ENCODE measurements at places on chromosomes 7 and 10.

DNA sequence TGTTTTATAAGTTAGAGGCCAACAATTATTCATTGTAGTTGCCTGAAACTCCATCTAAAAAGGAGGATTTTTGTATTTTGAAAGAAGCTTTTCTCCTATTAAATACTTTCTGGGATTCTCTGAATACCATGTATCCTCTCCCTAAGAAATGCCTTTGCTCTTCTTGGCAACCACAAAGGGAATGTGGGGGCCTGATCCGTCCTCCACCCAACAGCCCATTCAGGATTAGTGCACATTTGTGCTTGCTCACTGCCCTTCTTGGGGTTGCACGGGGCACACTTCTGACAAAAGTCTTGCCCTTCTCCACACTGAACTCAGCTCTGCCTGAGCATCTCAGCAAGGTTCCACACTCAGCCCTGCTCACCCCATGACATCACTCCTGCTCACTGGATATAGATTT lies 194.2 kb downstream of the SLC25A13 start:
- DNase-seq, result no peak

DNA sequence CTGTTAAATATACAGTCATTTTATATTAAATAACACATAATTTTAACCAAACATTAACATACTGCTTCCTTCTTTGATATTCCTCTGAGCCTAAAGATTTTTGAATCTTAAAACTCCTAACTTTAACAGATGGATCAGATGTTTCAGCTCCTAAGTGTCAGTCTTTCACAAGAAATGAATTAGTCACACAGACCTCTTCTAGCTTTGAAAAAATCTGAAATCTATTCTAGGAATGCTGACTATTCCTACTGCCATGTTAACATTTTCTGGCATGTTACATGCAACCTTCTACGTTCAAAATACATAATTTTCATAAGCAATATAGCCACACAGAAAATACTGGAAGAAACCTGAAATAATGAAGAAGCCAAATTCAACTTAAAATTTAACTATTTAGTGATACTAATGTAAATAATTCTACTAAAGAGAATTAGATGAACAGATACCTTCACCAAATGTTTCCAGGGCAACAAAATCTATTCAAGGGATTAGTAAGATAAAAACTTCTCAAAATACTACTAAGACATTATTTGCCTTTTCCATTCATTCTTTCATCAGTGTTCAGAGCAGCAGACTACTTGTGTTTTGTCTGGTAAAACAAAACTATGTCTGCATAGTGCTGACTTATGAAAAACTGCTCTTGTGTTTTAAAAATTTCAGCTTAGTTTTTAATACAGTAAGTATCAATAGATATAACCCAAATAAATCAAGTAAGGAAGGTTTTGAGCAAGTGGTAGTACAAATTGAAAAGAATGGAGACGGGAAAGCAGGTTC lies 9.2 kb downstream of the JMJD1C start:
- DNase-seq, result no peak

DNA sequence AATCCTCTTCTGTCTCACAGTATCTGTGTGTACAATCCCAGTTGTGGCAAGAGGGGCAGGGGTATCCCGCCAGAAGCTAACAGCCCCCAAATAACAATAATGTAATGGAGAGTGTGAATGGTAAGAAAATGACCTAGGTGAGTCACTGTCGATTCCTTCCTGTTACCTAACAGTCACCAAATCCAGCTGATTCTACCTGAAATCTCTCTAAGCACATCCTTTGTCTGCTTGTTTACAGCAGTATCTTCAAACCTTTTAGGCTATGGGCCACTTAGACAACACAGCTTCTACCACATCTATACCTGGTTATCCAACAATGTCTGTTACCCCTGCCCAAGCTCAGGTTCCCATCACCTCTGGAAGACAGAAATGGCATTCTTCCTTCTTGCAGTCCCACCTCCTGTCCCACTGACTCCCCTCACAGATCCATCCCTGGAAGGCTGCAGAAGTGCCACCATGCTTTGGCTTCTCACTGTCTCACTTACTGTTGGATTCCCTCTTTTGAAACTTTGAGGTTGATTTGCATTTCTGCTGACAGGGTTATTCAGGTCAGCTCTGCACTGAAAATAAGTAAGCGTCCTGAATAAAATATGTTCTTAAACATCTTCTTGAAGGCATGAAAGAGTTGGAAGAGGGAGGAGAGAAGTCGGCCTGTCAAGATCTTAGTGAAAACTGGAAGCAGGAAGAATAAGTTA lies 13.1 kb downstream of the PIP4K2A start:
- DNase-seq, result no peak

- DNase-seq, result no peak
These were observed 445.7 kb downstream of the ADRA2A start for GRCh38 chr10:111522551-111522950.

DNA sequence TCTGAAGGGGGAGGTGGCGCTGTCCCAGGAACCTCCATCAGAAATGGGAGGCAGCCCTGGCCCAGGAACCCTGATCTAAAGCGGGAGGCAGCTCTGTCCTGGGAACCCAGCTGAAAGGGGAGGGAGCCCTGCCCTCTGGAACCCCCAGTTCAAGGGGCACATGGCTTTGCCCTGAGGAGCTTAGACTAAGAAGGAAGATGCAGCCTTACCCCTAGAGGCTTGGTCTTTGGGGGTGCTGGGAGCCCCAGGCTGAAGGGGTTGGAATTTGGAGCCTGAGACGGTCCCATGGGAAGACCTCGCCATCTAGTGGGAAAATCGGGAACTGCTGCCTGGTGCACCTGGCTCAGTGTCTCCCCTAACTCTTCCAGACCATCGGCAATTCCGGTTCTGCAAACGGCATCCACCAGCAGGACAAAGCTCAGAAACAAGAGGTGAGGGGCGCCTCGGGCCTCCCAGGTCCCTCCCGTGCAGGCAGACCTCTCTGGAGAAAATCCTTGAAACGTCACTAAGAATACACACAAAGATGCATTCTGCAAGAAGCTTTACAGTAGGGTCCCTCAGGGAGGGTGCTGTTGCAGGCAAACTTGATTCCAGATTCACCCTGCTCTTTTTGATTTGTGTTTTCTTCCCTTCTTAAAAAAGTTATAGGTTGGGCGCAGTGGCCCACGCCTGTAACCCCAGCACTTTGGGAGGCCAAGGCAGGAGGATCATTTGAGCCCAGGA lies 52.4 kb upstream of the GTF2IRD1 start:
- peak; percentile 41 for DNase-seq

DNA sequence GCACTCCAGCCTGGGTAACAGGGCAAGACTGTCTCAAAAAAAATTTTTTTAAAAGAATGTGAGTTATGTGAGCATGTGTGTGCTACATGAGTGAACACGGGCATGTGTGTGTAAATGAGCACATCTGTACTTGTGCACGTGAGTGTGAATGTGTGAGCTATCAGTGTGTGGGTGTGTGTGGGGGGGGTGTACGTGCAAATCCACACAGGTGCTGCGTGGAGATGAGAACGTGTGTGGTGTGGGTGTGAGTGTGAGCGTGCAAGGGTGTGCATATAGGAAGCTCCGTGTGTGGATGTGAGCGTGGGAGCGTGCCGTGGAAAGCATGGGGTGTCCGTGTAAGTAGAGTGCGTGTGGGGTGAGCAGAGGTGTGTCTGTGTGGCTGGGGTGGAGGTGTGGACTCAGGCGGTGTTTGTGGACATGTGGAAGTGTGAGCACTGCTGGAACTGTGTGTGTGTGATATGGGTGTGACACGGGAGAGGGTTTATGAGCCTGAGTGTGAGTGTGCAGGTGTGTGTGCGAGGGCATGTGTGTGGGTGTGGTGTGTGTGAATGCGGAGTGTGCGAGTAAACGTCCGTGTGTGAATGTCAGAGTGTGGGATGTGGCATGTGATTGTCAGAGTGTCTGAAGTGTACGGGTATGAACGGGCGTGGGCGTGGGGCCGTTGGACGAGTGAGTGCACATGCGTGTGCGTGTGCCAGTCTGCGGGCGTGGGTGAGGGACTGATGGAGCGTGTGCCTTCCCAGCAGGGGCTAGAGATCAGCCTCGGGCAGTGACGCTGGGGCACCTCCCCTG lies 45.9 kb upstream of the TNRC18 start:
- DNase-seq, result no peak

GRCh38 chr10:29841724-29842649 lies 207.2 kb upstream of the SVIL start:
- peak; percentile 68 for DNase-seq

- no peak for DNase-seq
These were observed 572 bp downstream of the ATP5MF start for GRCh38 chr7:99465421-99465768.

- DNase-seq, result no peak
These were observed 22.6 kb downstream of the SGPL1 start for GRCh38 chr10:70838270-70838805.

DNA sequence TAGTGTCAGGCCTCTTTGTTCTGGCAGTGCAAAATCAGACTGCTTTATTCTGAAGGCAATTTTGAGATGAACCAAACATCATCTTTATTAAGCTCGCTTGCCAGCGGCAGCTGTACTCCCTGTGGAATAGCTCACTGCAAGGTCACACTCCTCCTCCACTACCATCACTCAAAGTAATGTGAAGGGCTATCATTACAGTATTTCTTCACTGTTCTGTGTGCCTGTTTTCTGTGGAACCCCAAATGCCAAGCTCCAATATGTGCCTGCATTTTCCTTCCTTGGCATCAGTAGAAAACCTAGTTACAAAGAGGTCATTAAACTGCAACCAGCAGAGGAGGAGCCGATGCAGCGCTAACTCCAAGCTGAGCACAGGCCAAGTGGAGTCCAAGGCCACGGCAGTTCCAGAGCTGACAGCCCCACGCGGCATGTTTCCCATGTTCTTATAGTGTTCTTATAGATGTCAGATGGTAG lies 21.4 kb downstream of the BCCIP start:
- no peak for DNase-seq

GRCh38 chr7:20268824-20269223 lies 51.6 kb upstream of the MACC1 start:
- no peak for DNase-seq

GRCh38 chr7:158345731-158346130 lies 241.9 kb downstream of the PTPRN2 start:
- DNase-seq, result no peak

DNA sequence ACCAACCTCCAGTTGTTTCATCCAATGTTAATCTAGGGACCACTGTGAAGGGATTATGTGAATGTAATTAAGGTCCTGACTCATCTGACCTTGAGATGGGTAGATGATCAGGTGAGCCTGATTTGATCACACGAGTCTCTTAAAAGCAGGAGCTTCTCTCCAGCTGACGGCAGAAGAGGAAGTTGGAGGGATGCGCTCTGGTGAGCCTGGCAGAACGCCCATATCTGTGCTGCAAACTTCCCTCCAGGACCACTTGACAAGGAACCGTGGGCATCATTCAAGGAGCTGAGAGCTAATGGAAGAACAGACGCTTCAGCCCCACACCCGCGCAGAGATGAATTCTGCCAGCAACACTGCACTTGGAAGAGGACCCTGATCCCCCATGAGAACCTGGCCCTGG lies 642.4 kb downstream of the TNS3 start:
- no peak for DNase-seq

DNA sequence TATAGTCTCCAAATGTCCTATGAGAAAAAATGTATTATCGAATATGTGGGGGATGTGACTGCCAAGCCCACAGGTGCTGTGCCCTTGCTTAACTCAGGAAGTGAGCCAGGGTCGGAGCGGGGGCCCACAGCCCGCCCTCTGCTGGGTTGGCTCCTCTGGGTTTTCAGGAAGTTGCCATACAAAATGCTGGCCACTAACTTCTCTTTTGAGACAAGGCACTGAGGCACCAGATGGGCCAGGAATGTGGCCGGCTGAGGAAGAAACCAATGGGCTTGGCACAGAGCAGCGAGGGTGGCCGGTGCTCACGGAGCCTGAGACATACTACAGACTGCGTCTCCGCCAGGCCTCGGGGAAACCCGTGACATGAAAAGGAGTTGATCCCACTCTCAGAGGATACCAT lies 58.9 kb downstream of the FAM53B start:
- DNase-seq, result no peak

GRCh38 chr7:28195910-28196620 lies 15.5 kb upstream of the JAZF1 start:
- DNase-seq, result no peak

DNA sequence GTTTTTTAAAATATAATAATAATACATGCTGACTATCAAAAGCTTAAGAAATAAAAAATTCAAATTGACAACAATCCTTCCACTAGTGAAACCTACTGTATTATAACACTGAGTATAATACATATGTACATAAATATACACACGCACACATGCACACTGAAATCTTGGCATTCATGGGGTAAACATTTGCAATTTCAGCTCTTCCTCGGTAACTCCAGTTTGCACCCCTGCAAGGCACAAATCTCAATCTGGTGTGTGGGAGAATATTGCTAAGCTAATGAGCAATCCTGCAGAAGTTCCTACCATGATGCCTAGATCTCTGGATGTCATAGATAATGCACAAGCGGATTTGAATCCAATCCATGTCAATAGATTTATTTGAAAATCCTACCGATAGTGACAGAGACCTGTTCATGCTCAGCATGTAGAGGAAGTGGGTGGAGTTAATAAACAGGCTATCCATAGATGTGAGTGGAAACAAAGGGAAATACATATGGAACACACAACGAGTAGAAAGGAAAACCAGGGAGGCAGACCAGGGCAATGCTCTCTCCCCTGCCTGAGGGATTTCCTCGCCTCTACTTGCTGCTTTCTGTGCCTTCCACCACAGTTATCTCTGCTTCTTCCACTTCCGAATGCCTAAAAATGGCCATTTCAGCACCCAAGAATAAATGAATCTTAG lies 38.1 kb upstream of the LANCL2 start:
- DNase-seq, result no peak

GRCh38 chr10:93178226-93178625 lies 104.5 kb downstream of the CYP26A1 start:
- DNase-seq, result no peak

DNA sequence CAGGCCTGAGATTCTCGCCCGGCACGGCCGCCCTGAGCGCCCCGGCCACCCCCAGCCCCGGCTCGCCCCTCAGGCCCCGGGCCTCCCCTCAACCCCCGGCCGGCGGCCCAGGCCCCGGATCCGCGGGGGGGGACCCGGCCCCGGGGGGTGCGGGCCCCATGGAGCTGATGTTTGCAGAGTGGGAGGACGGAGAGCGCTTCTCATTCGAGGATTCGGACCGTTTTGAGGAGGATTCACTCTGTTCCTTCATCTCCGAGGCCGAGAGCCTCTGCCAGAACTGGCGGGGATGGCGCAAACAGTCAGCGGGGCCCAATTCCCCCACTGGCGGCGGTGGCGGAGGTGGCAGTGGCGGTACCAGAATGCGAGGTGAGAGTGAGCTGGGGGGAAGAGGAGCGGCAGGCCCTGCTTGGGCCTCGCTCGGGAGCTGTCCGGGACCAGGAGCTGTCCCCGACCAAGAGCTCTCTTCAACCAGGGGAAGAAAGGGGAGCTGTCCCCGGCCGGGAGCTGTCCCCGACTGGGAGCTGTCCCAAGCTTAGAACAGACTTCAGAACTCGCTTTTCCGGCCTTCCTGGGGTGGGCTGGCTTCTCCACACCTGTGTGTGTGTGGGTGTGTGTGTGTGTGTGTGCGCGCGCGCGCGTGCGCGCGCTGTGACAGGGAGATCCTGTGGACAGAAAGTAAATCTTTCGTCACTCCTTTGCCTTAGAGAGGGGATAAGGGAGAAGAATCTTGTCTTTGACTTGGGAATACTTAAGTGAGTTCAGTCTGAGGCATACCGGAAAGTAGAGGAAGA lies 510 bp downstream of the ZSWIM8 start:
- DNase-seq, result peak; percentile 39

Measured in large intestine (tissue), 12 donors.